ENCODE measurements at places on chromosomes 3 and 15. TPM values are rescaled to one million over a fixed set of nuclear protein-coding genes. Genes with fewer than 3 reads are reported as not detected.

- peaks cover 15% of the 10 kb centered on the region for H3K4me1 ChIP-seq
- no peak for DNase-seq
- no peaks in the 10 kb centered on the region for H3K36me3 ChIP-seq
- peaks cover 18% of the 10 kb centered on the region for H3K27me3 ChIP-seq
- H3K4me3 ChIP-seq: no peak overlapping the region
- H3K27ac ChIP-seq: no peak overlapping the region
Measured at GRCh38 chr3:127139601-127140500, 53.1 kb upstream of the PRR23E start.

DNA sequence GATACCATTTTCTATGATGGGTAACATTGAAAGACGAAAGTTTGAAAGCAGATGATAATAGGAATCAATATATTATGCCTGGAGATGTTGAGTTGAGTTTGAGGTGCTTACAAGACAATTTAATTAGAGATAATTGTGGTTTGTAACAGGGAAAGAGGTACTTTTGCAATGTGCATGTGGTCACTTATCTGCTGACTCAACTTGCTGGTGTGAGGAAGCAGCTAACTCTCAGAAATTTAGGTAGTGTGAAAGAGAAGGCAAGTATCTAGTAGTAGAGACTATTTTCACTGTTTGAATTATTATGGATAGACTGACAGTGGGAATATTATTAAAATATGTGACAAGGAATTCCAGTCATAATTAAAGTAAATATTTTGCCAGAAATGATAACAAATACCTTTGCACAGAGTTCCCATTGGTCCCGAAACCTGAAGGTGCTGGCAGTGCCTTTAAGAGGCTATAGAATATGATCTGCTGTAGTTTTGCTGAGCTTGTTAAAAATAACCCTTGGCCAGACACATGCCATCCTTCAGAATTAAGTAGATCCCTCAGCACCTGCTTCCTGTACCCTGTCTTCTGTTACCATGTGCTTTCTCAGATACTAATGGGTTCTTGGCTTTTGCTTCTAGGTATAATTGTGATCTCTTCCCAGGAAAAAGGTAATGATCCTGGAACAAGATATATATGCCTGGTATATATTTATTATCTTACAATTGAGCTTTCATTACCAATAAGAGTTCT, 315.9 kb downstream of the BCHE start:
- no peak for DNase-seq
- no peak overlapping the region for H3K4me3 ChIP-seq
- H3K27ac ChIP-seq: no peak overlapping the region
- no peaks in the 10 kb centered on the region for H3K27me3 ChIP-seq

DNA sequence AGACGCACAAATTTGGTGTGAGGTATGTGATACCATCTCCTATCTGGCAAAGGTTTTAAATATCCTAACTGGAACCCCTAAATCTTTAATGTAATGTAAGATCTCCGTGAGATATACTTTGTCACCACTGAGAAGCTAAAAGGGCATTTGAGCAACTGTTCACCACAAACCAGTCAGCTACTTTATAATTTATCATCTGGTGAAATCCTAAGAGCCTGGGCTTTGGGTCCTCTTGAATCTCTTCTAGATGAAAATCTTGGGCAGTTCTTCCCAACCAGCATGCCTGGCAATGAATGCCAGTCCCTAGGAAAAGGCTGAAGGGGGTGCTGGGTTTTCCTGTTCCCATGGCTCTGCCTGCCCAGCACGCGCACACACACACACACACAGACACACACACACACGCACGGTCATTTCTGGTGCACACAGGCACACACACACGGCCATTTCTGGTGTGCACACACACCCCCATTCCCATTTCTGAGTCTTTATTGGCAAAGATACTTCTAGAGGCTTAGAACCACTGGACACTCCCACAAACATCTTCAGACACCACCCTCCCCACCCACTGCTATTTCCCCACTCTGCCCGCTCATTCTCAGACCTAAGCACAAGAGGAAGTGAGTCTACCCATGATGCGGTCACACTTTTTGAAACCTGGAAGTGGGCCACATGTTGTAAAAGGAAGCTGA, 72.6 kb downstream of the MYO1E start:
- H3K4me1 ChIP-seq: peaks cover 40% of the 10 kb centered on the region
- DNase-seq: peak; percentile 81
- H3K27me3 ChIP-seq: no peaks in the 10 kb centered on the region
- H3K27ac ChIP-seq: peak overlapping the region; percentile 58
- H3K4me3 ChIP-seq: peak overlapping the region; percentile 19
- no peaks in the 10 kb centered on the region for H3K36me3 ChIP-seq

DNA sequence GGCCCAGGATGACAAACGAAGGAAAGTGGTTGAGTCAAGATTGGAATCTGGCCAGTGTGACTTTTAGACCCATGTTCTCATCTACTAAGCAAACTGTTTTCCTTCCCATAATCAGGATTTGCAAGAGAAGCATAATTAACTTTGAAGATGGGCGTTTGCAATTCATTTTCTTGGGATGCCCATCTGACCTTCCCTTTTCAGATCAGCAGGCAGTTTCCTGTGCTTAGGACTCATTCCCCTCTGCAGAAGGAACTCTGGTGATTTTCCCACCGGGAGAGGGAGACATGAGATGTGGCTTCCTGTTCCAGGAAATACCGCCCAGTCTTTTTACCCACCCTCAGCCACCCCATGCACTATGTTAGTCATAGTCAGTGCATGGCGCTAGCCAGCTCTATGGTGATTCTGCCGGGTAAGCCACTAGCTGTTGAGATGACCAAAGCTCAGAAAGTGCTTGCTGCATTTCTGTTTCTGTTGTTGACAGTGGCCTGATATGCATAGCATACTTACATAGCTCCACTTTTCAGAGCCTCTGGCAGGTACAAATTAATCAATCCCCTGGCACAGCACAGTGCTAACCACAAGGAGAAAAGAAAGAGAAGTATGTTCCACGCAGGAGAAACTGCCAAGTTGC, 129.4 kb downstream of the VGLL4 start:
- H3K36me3 ChIP-seq: no peaks in the 10 kb centered on the region
- no peak for DNase-seq
- H3K4me3 ChIP-seq: no peak overlapping the region
- no peaks in the 10 kb centered on the region for H3K27me3 ChIP-seq
- H3K27ac ChIP-seq: peak overlapping the region; percentile 56

GRCh38 chr15:69848551-69849231, 249.0 kb downstream of the TLE3 start:
- no peaks in the 10 kb centered on the region for H3K36me3 ChIP-seq
- no peaks in the 10 kb centered on the region for H3K4me1 ChIP-seq
- no peak overlapping the region for H3K4me3 ChIP-seq
- no peak overlapping the region for H3K27ac ChIP-seq

GRCh38 chr3:40237889-40238571, 71.5 kb upstream of the EIF1B start:
- no peak for DNase-seq
- no peak overlapping the region for H3K4me3 ChIP-seq
- H3K4me1 ChIP-seq: no peaks in the 10 kb centered on the region
- no peak overlapping the region for H3K27ac ChIP-seq

DNA sequence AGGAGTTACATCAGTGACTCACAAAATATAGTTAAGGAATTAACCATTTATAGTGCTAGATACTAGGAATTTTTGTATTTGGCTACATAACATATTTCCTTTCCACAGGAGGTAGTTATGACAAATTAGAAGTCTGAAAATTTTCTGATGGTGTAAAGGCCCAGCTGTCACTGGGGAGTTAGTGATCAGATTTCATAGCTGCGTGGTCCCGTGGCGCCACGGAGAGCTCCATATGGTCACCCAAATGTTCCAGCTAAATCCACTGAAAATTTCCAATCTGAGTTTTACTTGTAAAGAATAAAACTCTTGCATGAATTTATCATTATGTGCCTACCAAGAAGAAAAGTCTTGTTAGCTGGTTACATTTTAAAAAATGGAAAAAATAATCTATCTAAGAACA, 368.9 kb upstream of the PLSCR5 start:
- H3K27me3 ChIP-seq: no peaks in the 10 kb centered on the region
- no peaks in the 10 kb centered on the region for H3K4me1 ChIP-seq
- H3K4me3 ChIP-seq: no peak overlapping the region
- no peak for DNase-seq
- no peaks in the 10 kb centered on the region for H3K36me3 ChIP-seq

GRCh38 chr3:50521572-50521971, 18.1 kb upstream of the CACNA2D2 start:
- H3K4me1 ChIP-seq: peaks cover 4% of the 10 kb centered on the region
- DNase-seq: no peak
- H3K4me3 ChIP-seq: no peak overlapping the region
- H3K27ac ChIP-seq: no peak overlapping the region

DNA sequence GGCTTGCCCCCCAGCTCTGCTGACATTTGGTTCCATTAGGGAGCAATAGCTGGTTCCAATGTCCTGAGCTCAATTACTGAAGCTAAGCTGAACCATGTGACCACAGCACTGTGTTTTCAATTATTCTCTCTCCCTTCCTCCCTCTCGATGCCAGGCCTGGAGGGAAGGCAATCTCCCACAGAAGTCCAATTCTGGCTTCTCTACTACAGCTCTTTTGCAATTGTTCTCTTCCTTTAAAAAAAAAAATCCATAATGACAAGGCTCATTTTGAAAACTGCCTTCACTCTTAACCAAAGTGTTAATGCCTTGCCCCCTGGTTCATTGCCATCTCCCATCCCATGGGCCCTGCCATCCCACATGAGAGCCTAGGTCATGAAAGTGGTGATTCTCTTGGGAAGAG, 24.8 kb downstream of the IL16 start:
- no peak overlapping the region for H3K4me3 ChIP-seq
- no peaks in the 10 kb centered on the region for H3K36me3 ChIP-seq
- H3K4me1 ChIP-seq: peaks cover 33% of the 10 kb centered on the region

DNA sequence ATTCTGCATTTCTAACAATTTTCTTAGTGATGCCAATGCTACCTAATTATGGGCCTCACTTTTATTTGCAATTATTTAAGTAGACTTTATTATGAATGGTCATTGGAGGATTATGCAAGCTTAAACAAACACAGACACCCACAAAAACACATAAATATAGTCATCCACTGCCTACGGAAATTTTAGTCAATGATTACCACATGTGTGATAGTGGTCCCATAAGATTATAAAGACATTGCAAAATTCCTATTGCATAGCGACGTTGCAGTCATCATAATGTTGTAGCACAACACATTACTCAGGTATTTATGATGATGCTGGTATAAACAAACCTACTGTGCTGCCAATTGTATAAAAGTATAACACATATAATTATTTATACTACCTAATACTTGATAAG, 247.8 kb upstream of the ALCAM start:
- DNase-seq: no peak
- no peaks in the 10 kb centered on the region for H3K27me3 ChIP-seq
- no peak overlapping the region for H3K4me3 ChIP-seq

Gene PTH1R
- total RNA-seq: 14.5 TPM

Gene LRRC15
- 0.24 TPM for total RNA-seq

DNA sequence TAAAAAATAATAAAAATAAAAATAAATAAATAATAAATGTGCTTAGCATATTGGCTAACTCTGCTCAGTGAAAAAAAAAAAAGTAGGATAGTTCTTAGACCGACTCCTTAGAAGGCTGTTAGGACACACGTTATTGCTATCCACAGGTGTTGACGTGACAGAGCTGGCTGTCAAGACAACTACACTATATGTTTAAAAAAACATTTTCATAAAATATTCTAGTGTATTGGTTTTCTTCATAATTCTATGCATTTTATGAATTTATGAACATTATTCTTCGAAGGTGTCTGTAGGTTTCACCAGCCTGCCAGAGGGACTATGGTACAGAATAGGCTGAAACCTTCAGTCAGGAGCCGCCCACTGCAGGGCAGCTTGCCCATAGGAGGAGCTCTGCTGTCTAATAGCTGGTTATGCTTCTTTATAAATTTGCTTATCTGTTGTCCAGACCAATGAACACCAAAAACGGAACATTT, 9.2 kb downstream of the TM4SF1 start:
- H3K4me1 ChIP-seq: peaks cover 34% of the 10 kb centered on the region
- H3K4me3 ChIP-seq: no peak overlapping the region
- no peak overlapping the region for H3K27ac ChIP-seq
- H3K27me3 ChIP-seq: no peaks in the 10 kb centered on the region
- H3K36me3 ChIP-seq: peaks cover 12% of the 10 kb centered on the region

GRCh38 chr3:71409352-71409751, 174.2 kb downstream of the FOXP1 start:
- H3K27ac ChIP-seq: no peak overlapping the region
- H3K4me1 ChIP-seq: no peaks in the 10 kb centered on the region
- DNase-seq: no peak
- no peaks in the 10 kb centered on the region for H3K36me3 ChIP-seq
- no peaks in the 10 kb centered on the region for H3K27me3 ChIP-seq

GRCh38 chr3:117253636-117254035, 544.1 kb downstream of the TUSC7 start:
- H3K4me3 ChIP-seq: no peak overlapping the region
- H3K36me3 ChIP-seq: no peaks in the 10 kb centered on the region
- no peaks in the 10 kb centered on the region for H3K27me3 ChIP-seq
- no peak overlapping the region for H3K27ac ChIP-seq

Gene CLDN18
- total RNA-seq: 162 TPM

Gene GPR149
- total RNA-seq: not detected

- no peak overlapping the region for H3K27ac ChIP-seq
- no peaks in the 10 kb centered on the region for H3K27me3 ChIP-seq
- no peak for DNase-seq
- H3K4me3 ChIP-seq: no peak overlapping the region
Measured at GRCh38 chr3:99862208-99862607, 44.5 kb downstream of the CMSS1 start.

DNA sequence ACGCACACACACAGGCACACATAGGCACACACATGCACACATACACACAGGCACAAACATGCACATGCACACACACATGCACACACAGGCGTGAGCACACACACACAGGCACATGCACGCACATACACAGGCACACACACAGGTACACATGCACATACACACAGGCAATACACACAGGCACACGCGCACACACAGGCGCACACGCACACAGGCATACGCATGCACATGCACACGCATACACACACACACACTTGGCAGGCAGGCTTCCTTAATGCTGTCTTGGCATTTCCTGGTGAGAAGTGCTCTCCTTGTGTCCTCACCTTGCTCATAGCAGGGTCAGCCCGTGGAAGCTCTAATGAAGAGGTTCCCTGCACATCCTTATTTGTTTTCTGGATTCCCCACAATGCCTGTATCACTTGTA, 8.4 kb upstream of the SLCO2A1 start:
- no peaks in the 10 kb centered on the region for H3K36me3 ChIP-seq
- H3K4me3 ChIP-seq: no peak overlapping the region
- H3K27ac ChIP-seq: no peak overlapping the region
- DNase-seq: no peak

Gene SH2D7
- not detected for total RNA-seq

DNA sequence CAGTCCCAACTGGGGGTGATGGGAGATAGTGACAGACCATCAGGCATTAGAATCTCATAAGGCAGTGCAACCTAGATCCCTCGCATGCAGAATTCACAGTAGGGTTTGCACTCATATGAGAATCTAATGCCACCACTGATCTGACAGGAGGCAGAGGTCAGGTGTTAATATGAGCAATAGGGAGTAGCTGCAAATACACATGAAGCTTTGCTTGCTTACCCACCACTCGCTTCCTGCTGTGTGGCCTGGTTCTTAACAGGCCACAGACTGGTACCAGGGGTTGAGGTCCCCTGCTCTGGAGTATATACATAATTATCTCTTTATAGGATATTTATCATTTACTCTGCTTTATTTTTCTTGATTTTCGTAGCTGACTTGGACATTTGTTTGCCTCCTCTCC, 36.0 kb upstream of the ZMAT3 start:
- no peaks in the 10 kb centered on the region for H3K36me3 ChIP-seq
- H3K27me3 ChIP-seq: no peaks in the 10 kb centered on the region
- no peak overlapping the region for H3K4me3 ChIP-seq
